ENCODE measurements at places on chromosomes 4 and X. TPM values are rescaled to one million over a fixed set of nuclear protein-coding genes. Genes with fewer than 3 reads are reported as not detected.

The CYSLTR1 gene
- total RNA-seq = 15.8 TPM

The SCML2 gene
- 0.63 TPM for total RNA-seq

The PPP4R3C gene
- total RNA-seq = 0.10 TPM

The IQCM gene
- total RNA-seq = not detected

The SUPT20HL2 gene
- not detected for total RNA-seq

The GPRIN3 gene
- total RNA-seq = 51.6 TPM

The RBPJ gene
- 156 TPM for total RNA-seq

The STOX2 gene
- total RNA-seq = under 0.01 TPM

The PDE5A gene
- 16.4 TPM for total RNA-seq

The FMR1NB gene
- not detected for total RNA-seq

The SCLT1 gene
- total RNA-seq = 48.4 TPM

The SLC9B1 gene
- 3.4 TPM for total RNA-seq

The GLRA2 gene
- not detected for total RNA-seq

The PPP3CA gene
- total RNA-seq = 19.3 TPM

The GAGE12J gene
- not detected for total RNA-seq

The NDP gene
- total RNA-seq = not detected

The NXF2 gene
- not detected for total RNA-seq

The UGT2B10 gene
- not detected for total RNA-seq

The TLR7 gene
- total RNA-seq = 3.0 TPM

The MED28 gene
- 18.5 TPM for total RNA-seq

The KCTD8 gene
- total RNA-seq = not detected

The C4orf51 gene
- not detected for total RNA-seq

The RENBP gene
- 11.1 TPM for total RNA-seq

The GPR34 gene
- 1.5 TPM for total RNA-seq

The PCYT1B gene
- 3.7 TPM for total RNA-seq

The NRK gene
- under 0.01 TPM for total RNA-seq

The ADAM29 gene
- not detected for total RNA-seq

The ASB12 gene
- total RNA-seq = 0.10 TPM

The WDR17 gene
- 1.2 TPM for total RNA-seq

The RAB33A gene
- total RNA-seq = 8.2 TPM

The NHS gene
- 0.31 TPM for total RNA-seq

The OPRPN gene
- total RNA-seq = 0.52 TPM

The ABLIM2 gene
- total RNA-seq = 0.63 TPM

The FNIP2 gene
- 30.9 TPM for total RNA-seq

The ATOH1 gene
- total RNA-seq = not detected

The IBSP gene
- total RNA-seq = 0.21 TPM

The DGKK gene
- total RNA-seq = 0.31 TPM

The GAB1 gene
- total RNA-seq = 6.3 TPM

The CNGA1 gene
- total RNA-seq = not detected

The CCDC160 gene
- not detected for total RNA-seq

The STARD8 gene
- total RNA-seq = 2.0 TPM

The SLC34A2 gene
- under 0.01 TPM for total RNA-seq

The PPID gene
- 9.6 TPM for total RNA-seq

The PCDH7 gene
- not detected for total RNA-seq

The YY2 gene
- 1.5 TPM for total RNA-seq
